ENCODE measurements at places on chromosomes 4 and X. TPM values are rescaled to one million over a fixed set of nuclear protein-coding genes. Genes with fewer than 3 reads are reported as not detected.

DNA sequence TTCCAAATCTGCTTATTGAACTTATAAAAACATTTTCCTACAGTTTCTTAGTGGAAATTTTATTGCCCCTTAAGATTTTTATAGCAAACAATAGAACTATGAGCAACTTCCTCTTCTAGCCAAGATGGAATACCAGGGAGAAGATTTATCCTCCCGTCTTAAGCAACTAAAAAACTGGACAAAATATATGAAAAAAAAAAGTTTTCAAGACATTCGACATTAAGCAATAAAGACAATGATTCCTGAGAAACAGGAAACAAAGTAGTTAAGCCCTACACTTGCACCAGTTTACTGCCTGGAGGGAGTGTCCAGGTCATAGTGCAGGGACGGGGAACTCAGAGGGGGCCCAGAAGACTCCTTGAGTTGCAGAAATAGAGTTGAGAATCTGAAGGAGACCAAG lies 516.1 kb upstream of the DIPK2B start:
- DNase-seq, result no peak

GRCh38 chr4:5956285-5957021 lies 61.8 kb downstream of the C4orf50 start:
- no peak for DNase-seq

GRCh38 chr4:153832720-153833287 lies 43.9 kb upstream of the SFRP2 start:
- no peak for DNase-seq

GPR82 gene
- 0.35 TPM for total RNA-seq

DNA sequence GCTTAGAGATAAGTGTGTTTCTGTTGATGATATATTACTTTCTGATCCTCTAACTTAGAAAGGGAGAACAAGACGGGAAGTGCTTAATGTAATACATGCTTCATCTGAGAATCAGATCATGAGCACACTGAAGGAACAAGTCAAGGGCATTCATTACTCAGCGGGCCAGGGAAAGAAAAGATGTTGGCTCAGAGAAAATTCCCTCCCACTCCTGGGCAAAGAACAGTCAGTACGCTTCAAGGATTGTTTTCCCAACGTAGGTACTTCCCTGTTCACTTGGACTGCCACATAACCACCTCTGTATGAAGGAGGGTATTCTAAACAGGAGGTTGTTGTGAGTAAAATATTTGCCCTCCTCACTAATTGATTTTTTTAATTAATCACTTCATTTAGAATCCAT lies 374.5 kb upstream of the FMR1 start:
- no peak for DNase-seq

DNA sequence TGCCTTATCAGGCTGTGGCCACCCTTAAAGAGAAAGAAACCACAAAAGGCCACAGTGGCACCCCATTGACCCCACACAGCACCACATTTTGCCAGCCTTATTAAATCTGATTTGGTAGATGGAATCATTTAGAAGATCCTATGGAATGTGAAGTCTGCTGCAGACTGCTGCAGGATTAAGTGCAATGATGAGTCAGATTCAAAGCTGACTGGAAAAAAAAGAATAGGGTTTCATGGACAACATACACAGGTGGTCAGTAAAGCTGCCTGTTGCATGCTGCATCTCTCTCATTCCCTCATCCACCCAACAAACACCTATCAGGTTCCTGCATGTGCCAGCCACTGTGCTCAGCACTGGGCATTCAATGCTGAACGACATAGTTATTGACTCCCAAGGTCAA lies 56.6 kb downstream of the CHST7 start:
- no peak for DNase-seq

GRCh38 chr4:156169011-156169410 lies 215.3 kb upstream of the CTSO start:
- DNase-seq, result no peak

DNA sequence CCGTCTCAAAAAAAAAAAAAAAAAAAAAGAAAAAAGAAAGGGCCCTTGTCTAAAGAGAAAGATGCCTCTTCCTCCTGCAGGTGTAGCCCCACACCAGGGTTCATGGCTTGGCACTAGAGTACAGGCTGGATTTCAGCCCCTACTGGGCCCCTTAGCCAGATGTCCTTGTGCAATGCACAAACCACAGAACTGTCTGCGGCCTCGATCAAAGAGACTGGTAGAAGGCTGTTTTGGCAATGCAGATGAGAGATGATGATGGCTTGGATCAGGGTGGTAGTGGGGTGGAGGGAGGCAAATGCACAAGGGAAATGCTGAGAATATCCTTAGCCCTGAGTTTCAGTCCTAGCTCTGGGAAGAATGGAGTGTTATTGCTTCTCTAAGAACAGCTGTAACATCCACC lies 26.5 kb upstream of the TSR2 start:
- DNase-seq, result no peak

PLP1 gene
- not detected for total RNA-seq

DNA sequence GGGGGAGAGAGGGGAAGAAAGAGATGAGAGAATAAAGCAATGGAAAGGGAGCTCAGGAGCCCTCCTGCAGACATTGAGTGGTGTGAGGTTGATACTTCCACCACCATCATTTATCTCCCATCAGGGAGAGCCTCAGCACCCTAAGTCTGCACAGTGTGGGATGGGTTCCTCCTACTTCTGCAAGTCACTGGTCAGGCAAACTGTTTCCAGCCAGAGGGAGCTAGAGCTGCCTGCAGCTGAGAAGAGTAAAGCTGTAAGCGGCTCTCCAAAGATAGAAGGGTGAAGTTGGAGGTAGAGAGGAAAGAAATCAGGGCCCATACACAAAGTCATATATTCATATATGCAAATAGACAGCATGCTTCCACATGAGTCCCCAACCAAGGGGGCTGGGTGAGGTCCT lies 21.9 kb upstream of the ZNF81 start:
- DNase-seq, result no peak

- no peak for DNase-seq
Observed at GRCh38 chrX:23720117-23720677, 22.9 kb downstream of the ACOT9 start.

DNA sequence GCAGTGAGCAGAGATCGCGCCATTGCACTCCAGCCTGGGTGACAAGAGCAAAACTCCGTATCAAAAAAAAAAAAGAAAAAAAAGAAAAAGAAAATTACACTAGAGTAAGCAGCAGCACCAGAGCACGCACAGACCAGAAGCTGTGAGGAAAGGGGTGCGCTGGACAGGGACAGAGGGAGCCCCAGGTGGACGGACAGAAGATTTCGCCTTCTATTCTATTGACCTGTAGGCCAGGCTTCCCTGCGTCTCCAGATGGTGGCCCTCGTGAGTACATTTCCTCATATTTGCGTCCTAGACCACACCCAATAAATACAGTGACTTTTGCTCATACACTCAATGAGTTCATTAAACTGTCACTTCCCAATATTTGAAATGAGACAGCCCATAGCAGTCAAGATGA lies 19.1 kb downstream of the MTNR1A start:
- no peak for DNase-seq

GRCh38 chr4:160213366-160213765 lies 1110.5 kb downstream of the RAPGEF2 start:
- no peak for DNase-seq

- DNase-seq, result no peak
Observed at GRCh38 chr4:44660396-44660795, 9.0 kb upstream of the YIPF7 start.

SMIM31 gene
- not detected for total RNA-seq

DNA sequence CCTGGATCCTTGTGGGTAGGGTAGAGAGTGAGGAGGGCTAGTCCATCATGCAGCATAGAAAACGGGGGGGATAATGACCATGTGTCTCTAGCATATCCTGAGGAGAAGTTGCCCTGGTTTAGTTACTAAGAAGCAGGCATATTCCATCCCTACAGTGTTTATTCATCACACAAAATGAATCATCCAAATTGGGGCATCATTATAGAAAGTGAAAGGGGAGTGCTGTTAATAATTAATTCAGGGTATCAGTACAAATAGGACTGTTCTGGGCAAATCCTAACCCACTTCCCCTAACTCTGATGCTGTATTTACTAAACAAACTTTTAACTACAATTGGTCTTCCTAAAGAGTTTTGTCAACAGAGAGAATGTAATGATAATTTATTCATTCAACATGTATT lies 281.1 kb upstream of the ARX start:
- no peak for DNase-seq

- DNase-seq, result no peak
Observed at GRCh38 chrX:135737366-135738071, 24.1 kb downstream of the CT45A1 start.

- DNase-seq, result no peak
Observed at GRCh38 chr4:40149960-40150385, 46.9 kb upstream of the RHOH start.

GRCh38 chrX:118346258-118347094 lies 570 bp downstream of the WDR44 start:
- peak; percentile 42 for DNase-seq

DNA sequence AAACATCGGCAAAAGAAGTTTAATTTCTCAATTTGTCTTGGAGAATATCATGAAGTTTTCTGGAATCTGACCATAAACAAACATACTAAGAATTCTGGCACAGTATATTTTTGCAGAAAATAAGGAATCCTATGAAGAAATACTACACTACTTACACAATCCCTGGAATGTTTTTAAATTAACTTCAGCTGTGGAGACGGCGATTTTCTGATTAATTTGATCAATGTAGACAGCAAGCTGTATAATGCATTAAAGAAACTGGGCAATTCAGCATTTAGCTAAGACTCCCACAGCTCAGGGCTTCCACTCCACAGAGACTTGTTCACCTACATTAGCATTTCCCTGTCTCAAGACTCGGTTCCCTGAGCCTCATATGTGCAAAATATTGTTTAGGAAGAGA lies 12.2 kb downstream of the EGFL6 start:
- DNase-seq, result no peak

DNA sequence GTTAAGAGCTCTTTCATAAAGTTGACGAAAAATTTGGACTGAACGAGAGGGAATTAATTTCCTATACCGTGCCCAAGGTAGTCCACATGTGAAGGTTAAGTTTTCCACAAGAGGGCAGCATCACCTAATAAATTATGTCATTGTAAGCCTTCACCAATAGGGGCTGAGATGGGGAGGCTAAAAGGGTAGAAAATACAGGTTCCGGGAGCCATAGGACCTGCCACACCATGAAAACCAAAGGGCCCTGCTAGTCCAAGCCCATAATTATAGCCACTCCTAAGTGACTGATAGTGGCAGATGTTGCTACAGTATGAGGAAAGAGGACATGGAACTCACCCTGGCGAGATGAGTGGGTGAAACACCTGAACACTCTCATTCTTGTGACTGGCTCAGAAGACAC lies 122.2 kb downstream of the SHROOM4 start:
- no peak for DNase-seq

DNA sequence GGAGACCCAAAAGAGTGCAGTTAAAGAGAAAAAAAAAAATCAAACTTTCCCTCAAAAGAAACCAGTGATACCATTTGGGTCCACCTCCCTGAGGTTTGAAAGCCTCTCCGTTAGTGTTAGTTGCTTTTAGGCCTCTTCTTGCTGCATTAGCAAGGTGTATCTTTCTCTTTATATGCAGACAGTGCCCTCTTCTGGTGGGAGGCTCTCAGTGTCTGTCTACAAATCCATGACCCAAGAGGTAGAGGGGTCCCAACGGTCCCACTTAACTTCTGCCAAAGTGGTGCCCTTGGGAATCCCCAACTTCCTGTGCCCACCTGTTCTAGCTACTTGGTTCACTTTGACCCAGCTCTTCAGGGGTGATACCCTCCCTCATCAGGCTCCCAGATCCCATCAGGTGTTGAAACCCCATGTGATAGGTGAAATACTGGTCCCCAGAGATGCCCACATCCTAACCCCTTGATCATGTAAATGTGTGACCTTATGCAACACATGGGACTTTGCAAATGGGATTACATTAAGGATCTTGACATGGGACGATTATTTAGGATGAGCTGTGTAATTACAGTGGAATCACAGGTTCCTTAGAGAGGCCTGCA lies 63.7 kb upstream of the CD99 start:
- no peak for DNase-seq

GRCh38 chr4:95204873-95205272 lies 343.9 kb downstream of the UNC5C start:
- DNase-seq, result no peak

DNA sequence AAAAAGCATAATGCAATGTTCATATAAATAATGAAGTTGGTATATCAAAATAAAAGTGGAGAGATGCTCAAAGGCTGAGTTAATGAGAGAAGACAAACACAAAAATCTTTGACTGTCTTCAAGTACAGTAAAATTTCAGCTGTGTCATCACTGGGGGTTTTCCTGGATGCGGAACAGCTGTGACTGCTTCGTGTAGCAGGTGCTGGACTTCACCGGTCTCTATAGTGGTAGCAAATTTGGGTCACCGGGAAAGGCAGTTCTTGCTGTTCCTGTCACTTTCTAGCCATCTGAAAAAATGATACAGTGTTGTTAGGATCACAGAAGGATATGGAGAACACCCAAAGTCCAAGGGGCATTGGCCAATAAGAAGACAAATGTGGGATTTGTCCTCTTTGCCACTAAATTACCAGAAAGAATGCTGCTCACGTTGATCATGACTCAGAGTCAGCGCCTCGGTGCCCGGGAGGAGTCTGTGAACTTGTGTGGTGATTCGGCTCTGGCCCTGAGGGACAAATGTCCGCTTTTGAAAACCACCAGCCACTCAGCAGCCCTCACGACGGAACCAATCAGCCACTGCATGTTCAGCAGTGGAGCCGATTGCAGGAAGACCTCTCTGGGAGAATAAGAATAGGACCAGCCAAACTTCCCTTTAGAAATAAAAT lies 230.1 kb upstream of the FAT1 start:
- no peak for DNase-seq

TMEM255A gene
- total RNA-seq, result 0.18 TPM

PDGFRA gene
- not detected for total RNA-seq

DNA sequence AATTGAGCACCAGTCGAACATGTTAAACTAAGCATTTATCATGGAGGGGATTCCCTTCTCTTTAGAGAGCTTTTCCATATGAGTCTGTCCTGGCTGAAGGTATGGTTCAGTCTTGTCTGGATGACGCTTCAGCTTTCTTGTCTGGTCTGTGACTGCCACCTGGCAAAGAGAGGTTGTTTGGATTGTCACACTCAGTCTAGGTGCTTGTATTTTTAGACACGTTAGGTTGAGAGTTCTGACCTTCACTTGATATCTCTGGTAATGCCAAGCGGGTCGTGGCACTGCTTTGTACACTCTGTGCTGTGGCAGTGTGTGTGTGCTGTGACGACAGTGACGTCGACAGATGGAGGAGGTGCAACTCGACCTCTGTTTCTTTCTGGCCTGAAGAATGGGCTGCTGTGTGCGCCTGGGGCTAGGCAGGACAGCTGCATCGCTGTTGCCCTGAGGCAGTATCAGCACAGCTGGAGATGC lies 12.6 kb downstream of the NOCT start:
- DNase-seq, result no peak

- no peak for DNase-seq
Observed at GRCh38 chr4:57051095-57051494, 59.1 kb downstream of the IGFBP7 start.

DNA sequence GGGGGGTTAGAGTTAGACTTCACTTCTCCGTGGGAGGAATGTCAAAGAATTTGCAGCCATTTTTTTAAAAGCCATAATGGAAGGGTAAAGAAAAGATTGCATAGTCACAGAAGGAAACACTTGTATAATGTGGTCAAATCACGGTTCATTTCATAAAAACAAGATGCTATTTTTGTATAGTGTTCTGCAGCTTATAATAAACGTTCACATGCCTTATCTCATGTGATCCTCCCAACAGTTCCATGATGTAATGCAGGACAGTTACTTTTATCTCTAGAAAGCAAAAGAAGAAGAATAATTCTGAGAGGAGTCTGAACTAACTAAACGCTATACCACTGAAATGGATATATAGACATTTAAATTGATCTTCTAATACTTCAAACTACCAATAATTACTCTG lies 71.3 kb upstream of the CAMK2D start:
- DNase-seq, result no peak

- DNase-seq, result no peak
Observed at GRCh38 chrX:34631479-34632220, 25.4 kb downstream of the TMEM47 start.
